Naive thymus-derived CD8-positive, alpha-beta T cell (primary cell): ENCODE measurements at places on chromosomes 12 and 14. TPM values are rescaled to one million over a fixed set of nuclear protein-coding genes. Genes with fewer than 3 reads are reported as not detected.

The C3AR1 gene
- 1.5 TPM for total RNA-seq

The HSPA2 gene
- 2.3 TPM for total RNA-seq

The SDSL gene
- total RNA-seq, result not detected

The WSCD2 gene
- not detected for total RNA-seq

The AMDHD1 gene
- 2.2 TPM for total RNA-seq

The KLHDC1 gene
- 19.3 TPM for total RNA-seq
